Natural killer cell treated with Interleukin-12 subunit alpha and Interleukin-12 subunit beta and Interleukin-15 and Interleukin-18, amount 100 ng/mL, for 72 hours (primary cell): ENCODE measurements at places on chromosomes 13 and 19. TPM values are rescaled to one million over a fixed set of nuclear protein-coding genes. Genes with fewer than 3 reads are reported as not detected.

The METTL21C gene
- not detected for total RNA-seq

The JSRP1 gene
- total RNA-seq, result 0.73 TPM

The B3GNT3 gene
- not detected for total RNA-seq

The PNMA8A gene
- total RNA-seq, result not detected

The TMEM150B gene
- total RNA-seq, result 0.67 TPM

The ZNF284 gene
- 1.6 TPM for total RNA-seq

The SYCN gene
- total RNA-seq, result not detected

The SMIM24 gene
- not detected for total RNA-seq
